Kidney (tissue), 22 donors: ENCODE measurements at places on chromosomes 7 and 10. TPM values are rescaled to one million over a fixed set of nuclear protein-coding genes. Genes with fewer than 3 reads are reported as not detected.

Gene UPK3B
- total RNA-seq = 1.9 TPM

Gene CDNF
- 2.1 TPM for total RNA-seq

Gene UBN2
- total RNA-seq = 22.2 TPM

Gene NKX6-2
- 2.5 TPM for total RNA-seq

Gene ZFAND4
- 17.4 TPM for total RNA-seq

Gene PSMC2
- total RNA-seq = 98.8 TPM

Gene GNAT3
- not detected for total RNA-seq

Gene CLDN4
- 342 TPM for total RNA-seq

Gene ZNF365
- total RNA-seq = 1.0 TPM

DNA sequence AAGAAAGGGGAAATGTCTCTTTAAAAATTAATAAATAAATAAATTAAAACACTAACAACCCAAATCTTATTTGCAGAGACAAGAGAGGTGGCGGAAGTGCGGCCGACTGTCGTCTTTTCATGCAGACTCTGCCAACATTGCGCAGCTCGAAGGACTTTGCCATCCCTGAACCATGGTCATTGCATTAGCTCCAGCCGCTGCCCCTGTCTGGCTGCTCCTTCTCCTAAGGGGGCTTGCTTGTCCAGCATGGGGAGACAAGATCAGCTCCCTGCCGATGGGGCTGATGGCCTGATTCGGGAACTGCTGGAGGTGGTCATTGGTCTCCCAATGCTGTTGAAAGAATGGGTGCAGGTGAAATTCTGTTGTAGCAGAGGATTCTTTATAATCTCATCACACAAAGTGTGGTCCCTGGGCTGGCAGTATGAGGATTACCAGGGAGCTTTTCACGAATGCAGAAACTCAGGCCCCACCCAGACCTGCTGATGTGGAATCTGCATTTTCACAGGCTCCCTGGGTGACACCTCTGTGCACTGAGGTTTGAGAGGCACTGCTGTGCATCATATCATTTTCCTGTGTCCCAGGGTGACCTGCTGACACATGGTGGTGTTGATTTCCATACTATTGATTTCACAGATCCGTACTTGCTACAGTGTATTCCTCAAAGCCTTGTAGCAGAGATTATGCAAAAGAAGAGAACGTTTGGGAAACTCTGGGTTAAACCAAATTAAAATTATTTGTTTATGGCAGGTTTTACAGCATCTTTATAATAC is 172.4 kb upstream of the ZMIZ1 start:
- DNase-seq = no peak

GRCh38 chr7:30214651-30215137 is 69.7 kb upstream of the ZNRF2 start:
- no peak for DNase-seq

DNA sequence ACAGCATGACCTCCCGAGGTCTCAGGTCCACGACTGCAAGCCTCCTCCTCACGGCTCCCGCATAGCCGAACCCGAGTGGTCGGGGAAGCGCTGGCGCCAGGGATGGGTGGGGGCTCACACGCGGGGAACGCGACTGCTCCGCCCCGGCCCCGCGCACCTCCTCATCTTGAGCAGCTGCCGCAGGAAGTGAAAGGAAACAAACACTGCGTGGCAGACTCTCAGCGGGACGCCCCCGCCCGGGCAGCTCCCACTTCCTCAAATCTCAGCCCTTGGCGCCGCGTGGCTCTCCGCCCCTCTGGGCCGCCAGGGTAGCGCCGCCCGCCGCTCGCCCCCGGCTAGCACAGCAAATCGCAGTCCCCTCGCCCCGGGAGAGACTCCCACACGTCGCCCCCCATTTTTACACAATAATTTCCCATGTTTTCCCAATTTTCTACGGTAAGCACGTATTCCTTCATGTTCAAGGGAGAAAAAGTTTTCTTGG is at the start of gene TMEM243:
TSS of gene TMEM243 (minus strand) at position 188 of the 481 bp plus-strand sequence. CDS start 229 bp downstream, outside the sequence.
- peak; percentile 85 for DNase-seq

DNA sequence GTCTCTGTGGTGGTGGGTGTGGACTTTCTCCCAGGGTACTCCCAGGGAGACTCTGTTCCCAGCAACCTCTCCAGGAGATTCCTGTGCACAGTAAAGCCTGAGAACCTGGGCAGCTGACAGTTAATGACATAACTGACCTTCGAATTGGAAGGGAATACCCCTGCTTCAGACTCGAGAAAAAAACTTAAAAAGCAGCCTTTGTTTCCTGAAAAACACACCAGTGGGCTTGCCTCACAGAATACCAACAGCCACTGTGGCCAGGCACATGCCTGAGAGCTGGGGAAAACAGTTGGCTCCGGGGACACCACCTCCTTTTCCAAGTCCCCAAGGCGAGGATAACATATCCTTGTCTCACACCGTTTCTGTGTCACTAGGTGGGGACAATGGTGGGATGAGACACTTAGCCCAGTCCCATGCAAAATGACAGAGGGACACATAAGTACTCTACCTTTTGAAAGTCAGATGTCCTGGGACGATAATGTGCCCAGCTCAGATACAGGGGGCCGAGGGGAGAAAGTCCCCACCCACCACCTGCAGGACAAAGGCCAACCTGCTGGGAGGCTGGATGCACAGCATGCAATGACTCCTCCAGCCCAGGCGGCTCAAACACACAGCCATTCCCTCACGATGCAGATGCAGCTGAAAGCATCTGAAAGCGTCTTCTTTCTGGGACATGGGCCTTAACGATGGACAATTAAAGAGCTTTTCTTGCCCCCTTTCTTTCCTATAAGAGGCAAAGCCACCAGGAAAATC is 65.6 kb downstream of the HIPK2 start:
- no peak for DNase-seq

DNA sequence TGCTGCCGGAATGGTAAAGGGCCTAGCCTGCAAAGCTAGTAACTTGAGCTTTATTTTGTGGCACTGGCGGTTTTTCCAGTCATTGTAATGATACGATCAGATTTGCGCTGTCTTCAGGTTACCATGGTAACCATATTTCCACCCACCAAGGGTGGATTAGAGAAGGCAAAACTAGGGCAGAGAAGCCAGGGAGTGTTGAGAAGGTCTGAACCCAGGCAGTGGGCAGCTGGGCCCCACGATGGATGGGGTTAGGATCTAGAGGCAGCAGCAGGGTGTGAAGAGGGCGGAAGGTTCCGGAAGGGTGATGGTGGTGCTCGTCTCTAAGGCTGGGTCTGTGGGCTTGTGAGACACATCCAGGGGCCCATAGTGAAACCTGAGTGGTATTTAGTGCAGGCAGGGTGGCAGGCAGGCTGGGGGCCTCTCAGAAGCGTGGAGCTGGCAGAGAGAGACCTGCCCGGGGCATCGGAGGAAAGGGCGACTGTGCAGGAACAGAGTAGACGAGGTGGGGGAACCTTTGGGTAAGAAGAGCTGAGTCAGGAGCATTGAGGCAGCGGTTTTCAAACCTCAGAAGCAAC is 87.9 kb upstream of the GTF2I start:
- DNase-seq = no peak

- DNase-seq = no peak
These were observed 313.2 kb upstream of the KCND2 start for GRCh38 chr7:119959811-119960210.

- DNase-seq = no peak
These were observed 60.4 kb upstream of the STRIP2 start for GRCh38 chr7:129373651-129374428.

- peak; percentile 81 for DNase-seq
These were observed 165.4 kb upstream of the DPP6 start for GRCh38 chr7:153886506-153887441.

DNA sequence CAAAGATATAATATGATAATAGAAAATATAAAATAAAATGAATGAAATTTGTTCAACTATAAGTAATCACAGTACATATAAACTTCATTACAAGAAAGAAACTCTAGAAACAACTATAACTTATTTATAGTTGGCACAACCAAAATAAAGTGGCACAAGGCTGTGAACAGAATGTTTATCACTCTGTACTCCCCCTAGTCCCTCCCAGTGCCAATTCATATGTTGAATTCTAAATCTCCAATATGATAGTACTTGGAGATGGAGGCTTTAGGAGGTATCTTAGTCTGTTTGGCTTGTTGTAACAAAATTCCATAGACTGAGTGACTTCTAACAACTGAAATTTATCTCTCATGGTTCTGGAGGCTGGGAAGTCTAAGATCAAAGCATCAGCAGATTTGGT is 145.0 kb upstream of the TMEM229A start:
- no peak for DNase-seq

GRCh38 chr10:125122566-125122965 is 37.8 kb downstream of the CTBP2 start:
- DNase-seq = no peak

DNA sequence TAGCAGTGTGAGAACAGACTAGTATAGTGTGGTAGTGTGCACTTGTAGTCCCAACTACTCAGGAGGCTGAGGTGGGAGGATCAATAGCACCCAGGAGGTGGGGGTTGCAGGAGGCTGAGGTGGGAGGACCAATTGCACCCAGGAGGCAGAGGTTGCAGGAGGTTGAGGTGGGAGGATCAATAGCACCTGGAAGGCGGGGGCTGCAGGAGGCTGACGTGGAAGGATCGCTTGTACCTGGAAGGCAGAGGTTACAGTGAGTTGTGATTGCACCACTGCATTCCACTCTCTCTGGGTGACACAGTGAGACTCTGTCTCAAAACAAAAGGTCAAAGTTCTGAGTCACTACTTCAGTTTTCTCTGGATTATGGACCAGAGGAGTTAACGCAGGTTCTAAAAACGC is 22.6 kb upstream of the DIP2C start:
- no peak for DNase-seq

- no peak for DNase-seq
These were observed 10.0 kb upstream of the BNIP3 start for GRCh38 chr10:131991726-131992125.

DNA sequence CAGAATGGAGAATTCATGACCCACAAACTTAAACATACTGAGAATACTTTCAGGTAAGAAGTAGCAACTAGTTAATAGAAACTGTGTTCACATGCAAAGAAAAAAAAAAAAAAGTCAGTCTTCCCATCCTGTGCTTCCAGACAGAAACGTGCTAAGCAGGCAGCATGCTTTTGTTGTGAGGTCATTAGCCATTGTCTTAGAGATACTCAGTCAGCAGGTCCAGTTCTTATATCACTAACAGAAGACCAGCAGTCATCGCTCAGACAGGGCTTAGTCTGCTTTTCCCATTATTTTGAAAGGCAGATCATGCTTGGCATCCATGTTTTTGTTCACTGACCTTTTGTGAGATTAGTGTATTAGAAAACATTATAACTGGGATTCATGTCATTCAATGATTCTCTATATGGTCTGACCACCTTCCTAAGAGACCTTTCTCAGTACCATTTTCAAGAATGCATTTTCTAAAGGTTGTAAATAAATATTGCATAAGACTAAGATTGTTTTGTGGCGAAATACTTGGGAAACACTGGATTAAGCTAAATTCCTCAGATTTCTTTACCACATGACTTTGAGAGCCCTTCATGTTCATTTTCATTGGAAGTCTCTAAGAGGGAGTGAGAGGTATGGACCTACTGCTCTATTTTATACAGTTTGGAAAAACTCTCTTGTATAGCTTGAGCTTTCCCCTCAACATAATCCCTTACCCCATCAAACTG is 45.0 kb upstream of the AGBL3 start:
- no peak for DNase-seq
